ENCODE measurements at places on chromosomes 3 and 15. TPM values are rescaled to one million over a fixed set of nuclear protein-coding genes. Genes with fewer than 3 reads are reported as not detected.

GRCh38 chr3:34634939-34635338 lies 836.5 kb downstream of the PDCD6IP start:
- no peak for DNase-seq

Gene DLL4
- total RNA-seq: 1.5 TPM

- peak; percentile 20 for DNase-seq
Observed at GRCh38 chr3:14555835-14556234, 15.7 kb upstream of the GRIP2 start.

Gene SENP5
- 52.1 TPM for total RNA-seq

GRCh38 chr3:124878561-124879336 lies 8.4 kb downstream of the ITGB5 start:
- peak; percentile 16 for DNase-seq

GRCh38 chr3:105662306-105662705 lies 206.5 kb downstream of the CBLB start:
- DNase-seq: no peak

Gene PLD1
- total RNA-seq: 84.2 TPM

Gene VILL
- 112 TPM for total RNA-seq

GRCh38 chr3:45792036-45792435 lies 4.3 kb downstream of the SLC6A20 start:
- no peak for DNase-seq

DNA sequence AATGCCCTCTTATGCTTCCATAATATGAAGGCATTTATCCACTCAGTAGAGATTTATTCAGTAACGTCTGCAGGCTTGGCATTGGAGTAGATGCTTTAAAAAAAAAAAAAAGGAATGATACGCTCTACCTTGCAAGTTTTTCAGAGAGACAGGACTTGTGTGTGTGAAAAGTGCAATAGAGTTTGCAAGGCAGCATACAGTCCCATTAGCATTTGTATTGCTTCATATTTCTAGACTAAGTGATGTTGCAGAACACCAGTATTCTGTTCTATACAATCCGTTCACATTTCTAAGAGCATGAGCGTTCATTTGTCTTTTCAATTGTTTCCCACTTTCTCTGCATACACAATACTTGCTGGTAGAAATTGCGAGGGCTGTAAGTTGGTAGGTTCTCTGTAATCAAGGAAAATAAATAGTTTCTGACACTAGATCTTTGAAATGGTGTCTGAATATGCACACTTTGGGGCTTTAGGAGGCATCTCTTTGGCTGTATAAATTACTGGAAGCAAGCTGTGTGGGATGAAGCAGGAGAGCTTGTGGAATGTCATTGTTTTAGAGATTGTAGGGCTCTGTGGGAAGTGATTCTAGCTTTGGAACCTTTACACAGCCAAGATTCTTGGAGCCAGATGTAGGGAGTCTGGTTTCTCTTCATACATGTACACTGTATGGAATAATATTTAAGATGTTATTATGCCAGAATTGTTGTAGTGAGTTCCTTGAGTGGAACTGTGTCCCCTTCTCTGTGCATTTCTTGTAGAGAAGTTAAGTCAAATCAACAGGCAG lies 262.7 kb downstream of the FEZF2 start:
- no peak for DNase-seq

GRCh38 chr3:75951941-75952340 lies 166.6 kb upstream of the ZNF717 start:
- DNase-seq: no peak

DNA sequence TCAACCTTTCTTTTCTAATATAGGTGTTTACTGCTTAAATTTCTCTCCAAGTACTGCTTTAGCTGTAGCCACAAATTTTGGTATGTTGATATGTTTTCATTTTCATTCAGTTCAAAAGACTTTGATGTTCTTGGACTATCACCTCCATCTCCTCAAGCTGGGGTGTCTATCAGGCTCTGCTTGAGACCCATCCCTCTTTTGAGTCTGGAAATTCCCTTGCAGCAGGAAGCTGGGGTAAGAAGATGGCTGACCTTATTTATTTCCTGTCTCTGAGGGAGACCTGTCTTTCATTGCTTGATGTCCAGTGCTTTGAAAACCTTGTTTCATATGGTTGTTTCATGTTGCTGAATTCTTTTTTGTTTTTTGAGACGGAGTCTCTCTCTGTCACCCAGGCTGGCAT lies 60.5 kb upstream of the ADPGK start:
- no peak for DNase-seq

GRCh38 chr3:193885832-193886231 lies 250.1 kb upstream of the HES1 start:
- peak; percentile 89 for DNase-seq

DNA sequence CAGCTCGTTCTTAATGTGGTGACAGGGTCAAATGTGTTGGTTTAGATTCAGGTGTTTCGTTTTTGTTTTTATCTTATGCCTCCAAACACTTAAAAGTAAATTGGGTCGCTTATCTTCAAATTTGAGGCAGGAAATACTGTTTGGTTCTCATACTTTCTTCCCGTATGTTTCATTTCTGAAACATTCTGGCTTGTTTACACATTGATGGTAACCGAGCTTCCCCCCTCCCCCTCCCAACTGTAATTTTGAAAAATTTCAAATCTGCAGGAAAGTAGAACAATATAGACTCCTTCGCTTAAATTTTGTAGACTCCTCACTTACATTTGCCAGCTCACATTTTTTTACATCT lies 64.9 kb downstream of the CMTM8 start:
- no peak for DNase-seq

DNA sequence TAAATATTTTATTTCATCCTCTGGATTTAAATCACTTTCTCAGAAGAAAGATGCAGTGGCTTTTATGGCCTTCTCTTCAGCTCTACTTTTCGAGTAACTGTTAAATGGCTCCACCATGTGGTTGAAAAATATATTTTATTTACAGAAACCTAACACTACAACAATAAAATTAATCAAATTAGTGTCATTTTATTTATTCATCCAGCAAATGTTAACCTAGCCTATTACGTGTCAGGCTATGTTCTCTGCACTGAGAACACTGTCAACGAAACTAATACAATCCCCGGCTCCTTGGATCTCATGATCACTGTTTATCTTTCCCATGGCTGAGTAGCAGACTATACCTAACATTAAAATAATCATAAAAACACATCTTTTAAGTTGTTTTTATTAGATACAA lies 148.0 kb upstream of the OSTN start:
- DNase-seq: no peak

Gene IFT57
- 38.2 TPM for total RNA-seq

Data from transverse colon (tissue), 4 donors.